ENCODE measurements at places on chromosomes 3 and 15.

- DNase-seq, result no peak
Observed at GRCh38 chr3:113285226-113285625, 73.9 kb downstream of the BOC start.

GRCh38 chr15:98446083-98446482, 202.3 kb upstream of the IGF1R start:
- DNase-seq, result no peak

GRCh38 chr3:105365391-105366325, 1.1 kb upstream of the ALCAM start:
- no peak for DNase-seq

GRCh38 chr15:42037656-42038055, 16.8 kb upstream of the PLA2G4E start:
- no peak for DNase-seq

DNA sequence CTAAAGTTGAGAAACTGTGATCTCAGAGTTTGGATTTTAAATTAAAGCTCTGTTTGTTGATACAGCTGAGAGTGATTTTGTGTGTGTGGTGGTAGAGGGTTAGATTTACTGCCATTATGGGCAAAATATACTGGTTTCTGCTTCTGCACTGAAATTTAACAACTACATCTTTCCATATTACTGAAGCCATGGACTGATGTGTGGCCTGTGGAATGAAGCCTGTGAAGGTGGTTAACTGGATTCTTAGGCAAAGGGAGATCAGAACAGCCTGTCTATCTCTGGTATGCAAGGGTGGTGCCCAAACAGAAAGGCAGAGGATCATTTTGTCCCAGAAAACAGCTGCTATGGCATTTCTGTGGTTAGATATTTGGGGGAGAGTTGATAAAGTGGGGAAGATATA, 297.3 kb upstream of the THBS1 start:
- DNase-seq, result no peak

- no peak for DNase-seq
Observed at GRCh38 chr3:171895900-171896299, 52.8 kb downstream of the TMEM212 start.

DNA sequence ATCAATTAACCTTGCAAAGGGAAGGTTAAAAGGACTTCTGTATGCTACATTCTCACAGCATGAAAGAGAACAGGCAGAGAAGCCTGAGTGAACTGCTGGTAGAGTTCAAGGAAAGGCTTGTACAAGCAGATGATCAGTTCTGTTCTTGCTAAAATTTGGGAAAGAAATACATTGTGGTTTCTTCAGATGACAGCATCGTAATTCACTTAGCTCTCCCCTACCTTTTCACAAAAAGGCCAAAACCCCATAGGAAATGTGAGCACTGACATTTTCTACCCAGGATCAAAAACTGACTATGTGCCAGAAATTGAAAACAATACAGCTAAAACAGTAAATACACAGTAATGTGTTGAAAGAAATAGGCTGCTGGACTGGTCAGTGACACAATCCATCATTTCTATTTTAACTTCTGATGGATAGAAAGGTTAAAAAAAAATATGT, 216.4 kb downstream of the DPH6 start:
- no peak for DNase-seq

DNA sequence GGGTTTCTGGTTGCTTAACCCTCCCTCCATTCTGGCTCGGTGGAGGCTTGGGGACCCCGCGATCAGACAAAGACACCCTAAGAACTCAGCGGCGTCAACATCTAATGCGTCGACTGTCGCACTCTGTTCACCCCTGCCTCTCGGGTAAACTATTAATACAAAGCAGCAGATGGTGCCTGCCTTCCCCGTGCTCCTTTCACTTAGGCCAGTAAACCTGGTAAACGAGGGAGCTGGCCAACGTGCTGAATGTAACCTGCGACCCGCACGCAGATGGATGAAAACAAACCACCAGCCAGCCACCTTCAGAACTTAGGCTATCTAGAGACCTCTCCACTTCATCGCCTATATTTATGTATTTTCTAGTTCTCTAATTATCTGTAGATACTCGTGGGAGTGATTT, 848 bp upstream of the CADPS start:
- DNase-seq, result no peak

DNA sequence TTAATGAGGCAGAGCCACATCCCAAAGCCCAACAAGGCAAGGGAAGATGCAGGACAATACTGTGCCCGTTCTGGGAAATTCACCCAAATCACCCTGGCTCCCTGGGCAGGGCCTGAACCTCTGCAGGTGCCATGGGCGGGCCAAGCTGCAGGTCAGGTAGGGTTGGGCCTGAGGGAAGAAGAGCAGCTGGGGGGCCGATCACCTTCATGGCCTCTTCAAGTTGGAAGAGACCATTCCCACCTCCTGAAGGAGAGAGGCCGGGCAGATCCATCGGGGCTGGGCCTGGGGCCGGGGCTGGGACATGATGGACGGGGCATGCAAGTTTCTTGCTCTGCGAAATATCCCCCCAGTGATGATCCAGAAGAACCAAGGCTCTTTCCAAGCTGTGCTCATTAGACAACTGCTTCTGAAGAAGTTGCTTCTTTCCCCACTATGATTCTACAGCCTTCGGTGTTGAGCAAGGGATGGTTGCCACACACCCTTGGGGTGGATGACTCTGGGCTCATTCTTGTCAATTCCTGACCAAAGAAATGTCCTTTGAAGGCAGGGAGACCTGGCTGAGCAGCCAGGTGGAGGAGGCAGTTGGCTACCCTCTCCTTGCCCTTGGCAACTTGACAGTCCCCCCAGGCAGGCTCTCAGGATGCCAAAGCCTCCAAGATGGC, 38.2 kb downstream of the KLHL25 start:
- DNase-seq, result no peak

GRCh38 chr3:143265501-143266070, 146.0 kb downstream of the CHST2 start:
- no peak for DNase-seq

DNA sequence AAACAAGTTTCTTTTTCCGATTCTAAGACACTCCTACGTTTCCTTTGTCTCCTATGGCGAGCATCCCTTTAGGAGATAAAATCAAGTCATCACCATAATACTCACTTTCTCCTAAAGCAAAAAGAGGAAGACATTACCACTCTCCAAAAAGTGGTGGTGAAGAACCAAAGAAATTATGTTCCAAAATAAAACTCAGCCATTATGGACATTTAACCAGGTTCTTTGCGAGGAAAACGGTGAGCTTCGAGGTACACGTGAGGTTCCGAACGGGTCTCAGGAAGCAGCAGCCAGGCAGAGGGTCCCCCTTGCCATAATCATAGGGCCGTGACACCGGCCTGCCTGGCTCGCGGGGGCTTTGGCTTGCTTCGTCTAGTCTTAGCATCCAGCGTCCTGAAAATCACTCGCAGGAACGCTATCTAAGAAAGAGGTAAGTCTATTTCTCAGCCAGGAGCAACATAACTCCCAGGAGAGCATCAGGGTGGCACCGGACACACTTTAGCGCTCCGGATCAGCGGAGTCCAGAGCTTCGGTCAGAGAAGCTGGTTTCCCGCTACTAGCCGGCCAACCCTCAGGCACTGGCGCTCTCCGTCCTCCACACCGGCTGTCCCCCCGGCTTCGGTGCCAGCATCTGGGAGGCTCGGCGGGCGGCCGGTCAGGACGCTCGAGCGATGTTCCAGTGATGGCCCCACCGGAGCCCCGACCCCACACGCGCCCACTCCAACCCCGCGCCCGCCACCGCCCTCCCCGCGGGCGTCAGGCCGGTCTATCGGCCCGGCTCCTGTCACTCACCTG, 581 bp downstream of the IP6K1 start:
- peak; percentile 24 for DNase-seq

GRCh38 chr3:85838921-85839320, 880.1 kb downstream of the CADM2 start:
- no peak for DNase-seq

GRCh38 chr3:194184801-194185200, 48.9 kb downstream of the HES1 start:
- DNase-seq, result no peak

DNA sequence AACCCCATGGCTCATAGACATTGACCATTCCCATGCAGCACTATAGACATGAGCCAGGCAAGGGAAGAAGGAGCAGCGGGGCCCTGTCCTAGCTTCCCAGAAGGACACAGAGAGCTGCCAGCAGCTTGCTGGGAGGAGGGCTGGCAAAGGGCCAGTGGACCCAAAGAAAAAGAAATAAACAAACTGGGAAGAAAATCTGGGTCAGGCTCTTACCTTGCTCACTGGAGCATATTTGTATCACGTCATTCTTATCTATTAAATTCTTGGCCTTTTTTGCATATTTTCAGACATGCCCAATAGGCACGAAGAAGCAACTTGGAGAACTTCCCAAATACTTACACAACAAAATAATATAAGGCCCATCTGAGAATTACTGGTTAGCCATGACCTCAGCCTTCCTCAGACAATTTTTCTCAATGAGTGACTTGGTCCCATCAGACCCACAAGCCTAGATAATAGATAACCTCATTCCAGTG, 28.4 kb downstream of the RASGRP1 start:
- DNase-seq, result no peak

DNA sequence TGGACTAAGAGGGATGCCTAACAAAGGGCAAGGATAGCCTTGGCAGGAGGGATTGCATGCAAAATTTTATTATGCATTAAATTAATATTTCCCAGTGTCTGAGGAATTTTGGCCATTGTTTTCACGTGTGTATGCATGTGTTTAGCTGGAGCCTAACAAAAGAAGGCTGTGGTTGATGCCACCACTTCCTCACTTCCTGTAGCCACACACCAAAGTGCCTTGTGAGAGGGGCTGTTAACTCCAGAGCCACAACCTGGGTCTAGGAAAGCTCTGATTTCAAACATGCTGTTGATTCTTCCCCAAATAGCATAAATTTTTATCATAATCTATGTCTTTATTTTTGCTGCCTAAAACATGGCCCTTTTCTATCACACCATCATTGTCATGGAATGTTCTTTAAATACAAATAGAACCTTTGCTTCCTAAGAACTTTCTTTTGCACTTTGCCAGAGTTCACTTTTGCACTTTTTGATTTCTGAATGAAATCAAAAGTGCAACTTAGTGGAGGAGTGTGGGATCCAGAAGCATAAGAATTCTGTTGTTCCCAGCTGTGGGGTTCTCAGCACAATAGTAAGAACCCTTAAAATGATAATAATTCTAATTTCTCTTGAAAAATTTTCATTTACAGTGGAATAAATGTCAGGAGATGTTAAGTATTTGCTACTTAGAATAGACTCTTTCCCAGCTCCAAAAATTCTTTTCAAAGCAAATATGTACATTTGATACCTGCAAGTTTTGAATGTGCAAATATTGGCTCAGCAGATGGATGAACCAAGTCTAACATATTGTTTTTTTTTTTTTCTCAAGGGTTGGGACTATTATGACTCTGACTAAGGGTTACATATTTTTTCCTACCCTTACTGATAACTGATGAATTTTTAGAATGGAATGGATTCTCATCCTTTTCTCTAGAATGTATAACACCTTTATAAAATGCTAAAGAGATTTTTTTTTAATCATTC, 35.6 kb upstream of the SPTSSB start:
- DNase-seq, result no peak

GRCh38 chr15:31369727-31370126, 43.1 kb downstream of the KLF13 start:
- DNase-seq, result no peak

- no peak for DNase-seq
Observed at GRCh38 chr15:100264994-100265640, 76.7 kb downstream of the ADAMTS17 start.

DNA sequence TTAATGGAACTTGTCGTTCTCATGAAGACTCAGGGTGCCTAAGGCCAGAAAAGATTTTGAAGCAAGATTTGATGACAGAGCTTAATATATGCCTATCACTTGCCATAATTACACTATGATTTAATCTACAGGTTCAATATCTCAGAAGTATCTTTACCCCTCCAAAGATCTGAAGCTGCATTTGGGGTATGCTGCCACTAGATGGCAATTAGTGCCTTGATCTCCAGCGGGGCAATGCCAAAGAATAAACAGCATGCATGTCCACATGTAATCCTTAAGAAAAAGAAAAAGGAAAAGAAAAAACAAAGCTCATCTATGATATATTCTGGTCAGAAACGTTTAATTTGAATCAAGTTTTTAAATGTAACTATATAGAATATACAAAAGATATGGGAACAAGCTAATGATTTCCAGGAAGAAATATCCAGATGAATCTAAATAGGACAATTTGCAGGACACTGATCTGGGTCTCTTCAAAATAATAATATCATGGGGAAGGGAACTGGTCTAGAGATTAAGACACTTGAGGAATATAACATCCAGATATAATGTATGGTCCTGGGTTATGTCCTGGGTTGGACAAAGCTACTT, 55.0 kb upstream of the SOX14 start:
- DNase-seq, result no peak

GRCh38 chr3:116378077-116378476, 67.2 kb downstream of the LSAMP start:
- no peak for DNase-seq

DNA sequence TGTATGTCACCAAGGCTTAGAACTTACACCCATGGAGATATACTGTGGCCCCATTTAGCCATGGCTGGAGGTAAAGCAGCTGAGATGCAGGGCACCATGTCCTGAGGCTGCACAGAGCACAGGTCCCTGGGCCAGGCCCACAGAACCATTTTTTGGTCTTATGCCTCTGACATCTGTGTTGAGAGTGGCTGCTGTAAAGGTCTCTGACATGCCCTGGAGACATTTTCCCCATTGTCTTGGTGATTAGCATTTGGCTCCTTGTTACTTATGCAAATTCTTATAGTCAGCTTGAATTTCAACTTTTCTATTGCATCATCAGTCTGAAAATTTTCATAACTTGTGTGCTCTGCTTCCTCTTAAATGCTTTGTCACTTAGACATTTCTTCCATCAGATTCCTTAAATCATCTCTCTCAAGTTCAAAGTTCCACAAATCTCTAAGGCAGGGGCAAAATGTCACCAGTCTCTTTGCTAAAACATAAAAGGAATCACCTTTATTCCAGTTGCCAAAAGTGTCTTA, 701.3 kb downstream of the EPHA3 start:
- no peak for DNase-seq

DNA sequence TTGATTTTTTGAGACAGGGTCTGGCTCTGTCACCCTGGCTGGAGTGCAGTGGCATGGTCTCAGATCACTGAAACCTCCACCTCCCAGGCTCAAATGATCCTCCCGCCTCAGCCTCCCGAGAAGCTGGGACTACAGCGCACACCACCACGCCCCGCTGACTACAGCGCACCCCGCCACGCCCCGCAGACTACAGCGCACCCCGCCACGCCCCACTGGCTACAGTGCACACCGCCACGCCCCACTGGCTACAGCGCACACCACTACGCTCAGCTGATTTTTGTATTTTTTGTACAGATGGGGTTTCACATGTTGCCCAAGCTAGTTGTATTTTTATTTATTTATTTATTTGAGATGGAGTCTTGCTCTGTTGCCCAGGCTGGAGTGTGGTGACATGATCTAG, 35.6 kb downstream of the SLC51A start:
- no peak for DNase-seq

- no peak for DNase-seq
Observed at GRCh38 chr3:186119499-186119898, 10.6 kb upstream of the ETV5 start.

DNA sequence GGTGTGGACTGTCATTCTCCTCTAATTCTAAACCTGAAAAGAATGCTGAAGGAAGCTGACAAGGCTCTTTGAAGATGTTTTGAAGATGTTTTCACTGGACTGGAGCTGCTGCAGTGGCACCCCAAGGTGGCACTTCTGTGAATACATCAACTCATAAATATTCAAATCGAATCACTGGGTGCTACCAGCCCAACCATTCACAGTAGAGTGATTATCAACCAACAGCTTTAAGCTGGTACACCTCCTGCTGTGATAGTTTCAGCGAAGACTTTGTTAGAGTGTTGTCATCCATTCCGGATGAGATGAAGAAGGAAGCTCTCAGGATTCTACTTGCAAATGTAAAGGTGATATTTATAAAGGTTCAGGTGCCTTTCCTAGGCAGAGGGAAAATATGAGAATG, 106.6 kb downstream of the LSAMP start:
- no peak for DNase-seq
